Activated T-helper 1 cell treated with Interleukin-2 at 50 U/mL for 16 hours (primary cell): ENCODE measurements at places on chromosomes 12 and 14.

- DNase-seq: no peak
Measured at GRCh38 chr12:86551146-86551571, 295.0 kb upstream of the MGAT4C start.

DNA sequence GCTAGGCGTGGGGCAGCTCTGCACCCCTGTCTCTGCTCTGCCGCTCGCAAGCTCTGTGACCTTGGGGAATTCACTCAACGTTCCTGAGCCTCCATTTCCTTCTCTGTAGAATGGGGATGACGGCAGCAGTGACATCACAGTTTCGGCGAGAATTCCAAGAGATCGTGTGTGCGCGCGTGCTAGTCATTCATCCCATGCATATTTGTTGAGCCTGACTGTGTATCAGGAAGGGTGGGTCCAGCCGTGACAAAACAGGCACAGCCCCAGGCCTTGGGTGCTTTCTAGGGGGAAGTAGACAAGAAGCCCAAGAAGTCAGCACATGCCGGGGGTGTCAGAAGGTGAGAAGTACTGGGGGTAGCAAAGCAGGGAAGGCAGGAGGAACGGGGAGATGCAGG lies 145.6 kb upstream of the NCOR2 start:
- DNase-seq: no peak

DNA sequence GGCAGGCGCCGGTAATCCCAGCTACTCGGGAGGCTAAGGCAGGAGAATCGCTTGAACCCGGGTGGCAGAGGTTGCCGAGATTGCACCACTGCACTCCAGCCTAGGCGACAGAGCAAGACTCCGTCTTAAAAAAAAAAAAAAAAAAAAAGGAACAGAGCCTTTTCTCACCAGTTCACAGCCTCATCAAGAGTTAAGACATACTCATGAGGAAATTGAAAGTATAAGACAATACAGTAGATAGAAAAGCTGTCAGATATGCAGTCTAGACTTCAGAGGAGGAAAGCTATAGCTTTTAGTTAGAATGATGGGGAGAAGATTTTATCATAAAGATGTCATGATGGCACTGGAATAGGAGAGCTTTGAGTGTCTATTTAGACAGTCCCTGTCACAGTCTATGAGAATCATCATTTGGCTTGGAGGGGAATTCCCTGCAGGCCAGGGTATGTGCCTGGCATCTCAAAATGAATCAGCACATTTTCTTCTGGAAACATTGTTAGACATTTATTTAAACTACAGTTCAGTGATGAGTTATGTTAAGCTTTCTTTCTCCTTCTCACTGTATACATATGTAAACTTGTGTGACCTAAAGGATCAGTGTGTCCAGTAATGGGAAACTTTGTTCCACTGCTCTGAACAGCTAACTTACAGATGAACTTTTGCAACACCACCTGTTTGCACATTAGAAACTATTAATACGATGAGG lies 2.9 kb upstream of the RAB35 start:
- DNase-seq: no peak

- no peak for DNase-seq
Measured at GRCh38 chr12:97474161-97474560, 11.6 kb downstream of the RMST start.

DNA sequence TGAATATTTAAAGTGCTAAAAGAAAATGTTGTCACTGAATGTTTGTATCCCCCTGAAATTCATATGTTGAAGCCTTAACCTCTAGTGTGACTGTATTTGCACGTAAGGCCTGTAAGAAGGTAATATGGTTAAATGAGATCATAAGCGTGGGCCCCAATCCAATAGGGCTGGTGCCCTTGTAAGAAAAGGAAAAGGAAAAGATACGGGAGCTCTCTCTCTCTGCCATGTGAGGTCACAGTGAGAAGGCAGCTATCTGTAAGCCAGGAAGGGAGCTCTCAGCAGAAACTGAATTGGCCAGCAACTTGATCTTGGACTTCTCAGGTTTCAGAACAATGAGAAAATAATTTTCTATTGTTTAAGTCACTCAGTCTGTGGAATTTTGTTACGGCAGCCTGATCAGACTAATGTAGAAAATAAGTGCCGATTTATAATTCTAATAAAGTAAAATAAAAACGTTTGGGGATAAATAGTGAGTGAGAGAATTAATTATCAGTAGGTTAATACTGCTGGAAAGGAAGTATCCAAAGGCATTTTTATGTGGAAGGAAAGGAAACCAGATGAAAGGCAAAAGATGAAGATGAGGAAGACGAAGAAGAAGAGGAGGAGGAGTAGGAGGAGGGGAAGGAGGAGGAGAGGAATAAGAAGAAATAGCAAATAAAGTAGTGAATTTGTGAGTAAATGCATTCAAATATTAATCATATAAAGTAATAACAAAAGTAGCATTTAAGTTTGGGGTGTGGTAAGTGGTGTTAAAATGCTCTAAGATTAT lies 188.5 kb upstream of the KRR1 start:
- DNase-seq: no peak

DNA sequence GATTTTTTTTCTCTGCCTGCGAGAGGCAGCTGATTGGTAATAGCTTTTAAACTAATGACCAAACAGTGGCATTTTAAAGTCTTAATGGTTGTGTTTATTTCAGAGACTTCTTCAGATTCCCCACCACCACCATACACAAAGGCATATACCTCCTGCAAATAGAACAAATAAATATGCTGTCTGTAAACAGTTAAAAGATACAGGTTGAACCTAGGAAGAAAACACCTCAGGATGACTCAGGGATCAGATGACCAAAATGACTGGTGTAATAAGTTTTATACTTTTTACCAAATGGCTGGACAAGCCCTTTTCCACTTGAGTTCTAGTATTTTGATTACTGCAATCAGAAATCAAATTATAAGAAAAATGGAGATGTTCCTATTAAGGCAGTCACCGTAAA lies 364.1 kb downstream of the PAWR start:
- no peak for DNase-seq

GRCh38 chr12:56596815-56597214 lies 33.3 kb downstream of the BAZ2A start:
- DNase-seq: no peak

GRCh38 chr14:32349322-32349721 lies 20.2 kb downstream of the AKAP6 start:
- DNase-seq: no peak

DNA sequence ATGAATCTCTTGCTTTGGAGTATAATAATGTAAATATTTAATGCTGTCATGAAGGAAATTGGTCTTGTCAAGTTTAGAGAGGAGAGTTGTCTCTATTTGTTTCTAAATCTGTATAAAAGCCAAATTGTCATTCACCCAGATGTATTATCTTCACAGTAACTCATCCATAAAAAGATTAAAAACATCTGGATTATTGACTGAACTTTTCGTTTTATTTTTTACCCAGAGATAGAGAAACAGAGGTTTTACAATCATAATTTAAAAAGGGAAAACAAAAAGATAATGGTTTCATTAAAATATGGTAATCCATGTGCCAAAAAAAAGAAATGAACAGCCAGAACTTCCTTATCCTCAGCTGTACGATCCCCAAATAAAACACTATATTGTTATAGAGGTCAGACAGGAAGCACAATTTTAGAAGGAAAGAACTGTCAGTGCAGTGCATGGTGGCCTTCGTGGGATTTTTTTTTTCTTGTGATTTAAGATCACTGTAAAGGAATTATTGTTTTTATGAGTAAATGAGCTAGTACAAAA lies 125.9 kb downstream of the ACSS3 start:
- DNase-seq: no peak

DNA sequence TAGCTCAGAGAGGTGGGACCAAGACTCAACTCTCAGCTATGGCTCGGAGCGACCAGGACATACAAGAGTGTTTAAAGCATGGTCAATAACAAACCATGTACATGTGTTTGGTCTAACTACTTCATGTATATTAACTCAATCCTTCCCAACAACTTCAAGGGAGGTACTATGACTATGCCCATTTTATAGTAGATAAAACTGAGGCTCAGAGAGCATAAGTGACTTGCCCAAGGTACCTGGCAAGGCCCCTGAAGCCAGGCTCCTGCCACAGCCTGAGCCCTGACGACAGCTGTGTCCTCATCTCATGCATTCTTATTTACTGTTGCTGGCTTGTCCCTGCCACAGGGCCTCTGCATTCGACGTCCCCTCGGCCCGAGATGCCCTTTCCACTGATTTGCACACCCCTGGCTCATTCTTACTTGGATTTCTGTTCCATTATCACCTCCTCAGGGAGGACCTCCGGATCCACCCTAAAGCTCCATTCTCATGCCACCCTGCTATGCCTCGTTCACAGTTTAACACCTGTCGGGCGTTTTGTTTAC lies 2.6 kb downstream of the TESC start:
- no peak for DNase-seq

DNA sequence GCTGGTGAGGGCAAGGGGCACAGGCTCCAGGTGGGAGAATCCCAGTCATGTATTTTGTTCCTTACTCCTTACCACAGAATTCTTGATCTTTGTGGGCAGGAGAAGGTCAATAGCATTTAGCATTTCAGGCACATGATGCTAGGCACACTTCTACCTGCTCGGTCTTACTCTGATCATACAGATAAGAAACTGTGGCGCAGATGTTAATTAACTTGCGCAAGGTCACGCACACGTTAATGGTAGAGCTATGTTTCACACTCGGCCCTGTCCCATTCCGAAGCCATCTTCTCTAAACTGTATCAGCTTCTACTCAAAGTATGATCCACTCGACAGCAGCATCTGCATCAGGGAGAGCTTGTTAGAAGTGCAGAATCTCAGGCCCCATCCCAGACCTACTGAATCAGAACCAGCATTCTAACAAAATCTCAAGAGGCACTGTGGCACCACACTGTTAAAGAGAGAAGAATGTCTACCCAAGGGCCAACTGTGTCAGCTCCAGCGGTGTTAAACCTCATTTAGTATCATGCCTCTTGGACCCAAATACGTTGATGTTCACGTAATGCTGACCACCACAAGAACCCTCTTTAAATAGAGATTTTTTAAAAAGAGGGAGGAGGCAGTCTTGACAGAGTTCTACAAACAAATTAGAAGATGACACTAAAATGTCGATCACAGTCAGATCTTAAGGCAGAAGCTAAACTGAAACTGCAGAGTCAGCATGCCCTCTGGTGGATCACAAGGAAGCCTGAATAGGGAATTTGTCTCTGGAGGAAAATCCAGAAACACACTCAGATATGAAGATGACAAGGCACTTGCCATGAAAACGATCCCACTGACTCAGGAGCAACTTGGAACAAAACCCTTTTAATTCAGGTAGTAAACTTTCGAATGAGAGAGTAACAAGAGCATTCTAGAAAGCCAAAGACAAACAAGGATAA lies 7.3 kb downstream of the STXBP6 start:
- DNase-seq: no peak

GRCh38 chr14:104678346-104678745 lies 11.1 kb upstream of the INF2 start:
- no peak for DNase-seq

DNA sequence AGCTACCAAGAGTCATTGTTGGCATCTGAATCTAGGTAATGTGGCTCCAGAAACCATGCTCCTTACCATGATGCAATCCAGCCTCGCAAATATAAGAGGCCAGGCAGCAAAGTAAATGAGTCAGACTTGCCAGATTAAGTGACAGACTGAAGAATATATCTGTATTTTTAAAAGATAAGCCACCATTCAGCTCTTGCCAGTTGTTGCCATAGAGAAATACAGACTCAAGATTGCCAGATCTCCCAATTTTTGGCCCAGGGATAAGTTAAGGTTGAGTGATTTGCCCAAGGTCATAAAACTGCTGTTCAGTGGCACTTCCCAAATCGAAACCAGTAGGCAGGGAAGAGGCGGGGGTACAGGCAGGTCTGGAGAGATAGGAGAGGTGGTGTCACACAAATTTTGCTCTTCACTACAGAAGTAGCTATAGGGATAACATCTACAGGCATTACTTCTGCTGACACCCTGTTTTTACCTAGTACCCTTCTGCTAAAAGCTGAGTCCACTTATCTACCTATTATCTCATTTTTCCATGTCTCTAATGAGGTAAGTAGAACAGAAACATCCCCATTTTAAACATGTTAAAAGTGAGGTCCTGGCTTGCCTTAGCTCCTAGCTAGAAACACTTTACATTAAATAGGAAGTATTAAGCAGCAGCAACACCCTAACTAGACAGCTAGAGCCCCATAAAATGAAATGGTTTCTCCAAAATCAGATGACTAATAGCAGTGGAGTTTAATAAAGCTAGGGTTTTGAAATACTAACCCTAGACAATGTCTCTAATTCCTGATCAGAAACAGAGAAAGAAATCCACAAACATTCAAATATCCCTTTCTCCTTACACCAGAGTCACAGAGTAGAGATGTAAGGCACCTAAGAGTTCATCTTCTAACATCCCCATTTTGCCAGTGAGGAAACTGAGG lies 19.5 kb downstream of the DCAF5 start:
- no peak for DNase-seq

- DNase-seq: no peak
Measured at GRCh38 chr12:52698651-52699340, 4.5 kb downstream of the KRT77 start.

GRCh38 chr12:65082406-65082805 lies 38.7 kb downstream of the WIF1 start:
- no peak for DNase-seq

- DNase-seq: no peak
Measured at GRCh38 chr12:89927226-89927698, 218.6 kb upstream of the ATP2B1 start.

DNA sequence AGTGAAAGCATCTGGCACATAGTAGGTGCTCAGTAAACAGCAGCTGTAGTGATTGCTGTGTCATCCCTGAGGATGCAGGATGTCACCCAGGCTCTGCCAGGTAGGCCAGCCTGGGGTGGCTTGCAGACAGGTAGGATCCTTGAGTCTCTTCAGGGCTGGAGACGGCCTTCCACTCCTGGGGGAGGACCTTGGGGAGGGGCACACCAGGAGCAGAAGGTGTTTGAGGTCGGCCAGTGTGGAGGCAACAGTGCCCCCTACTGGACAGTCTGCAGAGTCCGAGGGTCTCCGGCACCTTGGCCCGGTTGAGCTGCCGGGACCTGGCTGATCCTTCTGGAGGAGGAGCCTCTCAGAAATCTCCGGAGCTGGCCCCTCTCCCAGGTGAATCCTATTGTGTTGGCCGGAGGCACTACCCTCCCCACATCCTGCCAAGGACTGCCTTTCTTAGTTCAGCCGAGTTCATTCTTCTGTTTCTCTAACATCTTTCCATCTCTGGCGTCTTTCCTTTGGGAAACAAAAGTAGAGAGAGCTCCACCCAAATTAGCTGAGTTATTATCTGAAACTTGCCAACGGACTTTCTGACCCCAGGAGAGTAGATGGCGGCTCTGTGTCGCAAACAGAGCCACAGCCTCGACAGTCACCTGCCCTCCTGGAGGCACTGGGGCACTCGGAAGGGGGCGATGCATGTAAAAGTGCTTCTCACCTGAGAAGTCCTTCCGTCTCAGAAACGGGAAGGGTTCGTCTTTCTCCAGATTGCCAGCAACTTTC lies 41.8 kb upstream of the CLMN start:
- DNase-seq: no peak

DNA sequence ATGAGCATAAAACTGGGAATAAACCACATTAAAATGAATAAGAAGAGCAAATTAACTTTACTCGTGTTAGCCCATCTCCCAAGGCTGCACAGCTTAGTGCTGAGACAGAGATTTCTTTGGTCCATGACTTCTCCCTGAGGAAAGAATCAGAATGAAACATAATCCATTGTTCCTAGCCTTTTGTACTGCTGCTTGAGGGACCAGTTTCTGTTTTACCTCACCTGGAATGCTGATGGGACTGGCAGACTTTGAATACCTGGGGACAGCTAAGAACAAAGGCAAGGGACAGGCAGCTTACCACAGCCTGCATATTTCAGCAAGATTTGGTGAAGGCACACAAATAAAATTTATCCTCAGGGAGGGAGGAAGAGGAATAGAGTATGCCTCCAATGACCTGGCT lies 401.6 kb downstream of the CCDC91 start:
- no peak for DNase-seq
